ENCODE measurements at places on chromosomes 6 and 20. TPM values are rescaled to one million over a fixed set of nuclear protein-coding genes. Genes with fewer than 3 reads are reported as not detected.

PEX7 gene
- 10.6 TPM for total RNA-seq

SLC22A3 gene
- total RNA-seq: 49.5 TPM

XKR7 gene
- total RNA-seq: not detected

TRAPPC3L gene
- total RNA-seq: not detected

PNLDC1 gene
- not detected for total RNA-seq

SPACA1 gene
- not detected for total RNA-seq

TTLL9 gene
- total RNA-seq: not detected

ITPA gene
- total RNA-seq: 30.1 TPM

PAX1 gene
- total RNA-seq: 0.24 TPM

Data from gastrocnemius medialis (tissue), 4 donors.